Hepatic stellate cell (primary cell): ENCODE measurements at places on chromosomes 7 and 10.

- DNase-seq: no peak
These were observed 36.5 kb upstream of the MALRD1 start for GRCh38 chr10:19012111-19012510.

- peak; percentile 77 for DNase-seq
These were observed 28.3 kb downstream of the STMP1 start for GRCh38 chr7:135690566-135690965.

DNA sequence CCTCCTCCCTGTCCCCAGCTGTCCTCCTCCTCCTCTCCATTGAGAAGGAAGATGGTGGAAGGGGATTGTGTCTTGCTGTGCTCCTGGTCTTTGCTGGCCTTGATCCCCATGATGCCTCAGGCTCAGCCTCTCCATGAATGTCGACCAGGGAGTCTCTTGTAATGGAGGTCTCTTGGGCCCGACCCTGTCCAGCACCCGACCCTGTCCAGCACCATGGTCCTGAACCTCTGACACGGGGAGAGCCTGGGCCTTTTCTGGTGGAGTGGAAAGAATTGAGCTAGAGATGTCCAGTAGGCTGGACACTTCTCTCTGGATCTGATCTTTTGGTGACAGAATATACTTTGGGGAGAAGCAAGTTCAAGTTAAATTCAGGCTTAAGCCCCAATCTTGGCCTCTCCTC is 42.3 kb upstream of the HMX3 start:
- DNase-seq: no peak

DNA sequence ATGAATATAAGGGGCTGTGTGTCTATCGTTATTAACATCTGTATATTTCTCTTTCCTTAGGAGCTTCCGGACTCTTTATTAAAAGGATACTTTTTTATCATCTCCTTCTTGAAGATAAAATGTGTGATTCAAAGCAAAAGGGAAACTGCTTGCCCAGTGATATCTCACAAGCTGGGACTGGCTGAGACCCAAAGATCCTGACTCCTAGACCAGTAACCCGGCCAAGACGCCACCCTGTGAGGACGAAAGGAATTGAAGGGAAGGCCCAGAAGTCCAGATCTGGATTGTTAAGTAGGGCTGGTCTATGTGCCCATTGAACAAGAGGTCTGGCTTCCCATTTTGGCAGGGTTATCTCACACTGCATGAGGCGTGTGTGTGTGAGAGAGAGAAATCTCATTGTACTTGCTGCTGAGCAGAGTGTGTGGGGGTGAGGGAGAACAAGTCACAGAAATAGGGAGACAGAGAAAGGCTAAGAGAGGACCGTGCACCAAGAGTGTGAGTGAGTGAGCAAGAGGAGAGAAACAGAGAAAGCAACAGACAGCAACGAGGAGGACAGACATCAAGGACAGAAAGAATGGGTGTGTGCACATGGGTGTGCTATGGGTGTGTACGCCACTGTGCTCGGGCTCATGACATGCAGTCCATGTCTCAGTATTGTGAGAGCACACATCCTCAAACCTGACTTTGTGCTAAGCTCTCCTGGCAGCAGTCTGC is 75.4 kb downstream of the PLXNA4 start:
- peak; percentile 57 for DNase-seq

GRCh38 chr10:75461672-75462649 is 30.5 kb downstream of the LRMDA start:
- DNase-seq: no peak

- DNase-seq: no peak
These were observed 111.1 kb downstream of the RNF216 start for GRCh38 chr7:5670183-5670935.

- DNase-seq: no peak
These were observed 114.5 kb downstream of the PON1 start for GRCh38 chr7:95209788-95210187.

DNA sequence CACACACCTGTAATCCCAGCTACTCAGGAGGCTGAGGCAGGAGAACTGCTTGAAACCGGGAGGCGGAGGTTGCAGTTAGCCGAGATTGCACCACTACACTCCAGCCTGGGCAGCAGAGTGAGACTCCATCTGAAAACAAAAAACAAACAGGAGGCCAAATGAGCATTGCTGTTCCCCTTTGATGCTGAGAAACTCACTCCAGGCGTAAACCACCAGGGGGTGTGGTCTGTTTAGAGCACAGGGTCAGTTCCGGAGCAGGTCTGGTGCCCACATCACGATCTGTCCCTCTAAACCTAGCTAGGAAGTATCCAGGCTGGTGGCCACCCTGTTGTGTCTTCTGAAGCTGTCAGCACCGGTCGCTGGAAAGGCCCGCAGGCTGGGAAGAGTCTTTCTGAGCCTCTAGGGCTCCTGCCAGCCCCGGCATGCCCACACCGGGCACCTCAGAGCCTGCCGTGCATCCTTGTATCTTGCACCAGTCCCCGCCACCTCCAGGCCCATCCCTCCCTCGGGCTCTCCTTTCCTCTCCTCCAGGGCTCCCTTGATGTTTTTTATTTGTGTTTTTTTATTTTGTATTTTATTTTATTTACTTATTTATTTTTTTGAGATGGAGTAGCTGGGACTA is 66.3 kb upstream of the SH2B2 start:
- DNase-seq: no peak

- no peak for DNase-seq
These were observed 189.7 kb downstream of the THSD7A start for GRCh38 chr7:11642276-11642675.

DNA sequence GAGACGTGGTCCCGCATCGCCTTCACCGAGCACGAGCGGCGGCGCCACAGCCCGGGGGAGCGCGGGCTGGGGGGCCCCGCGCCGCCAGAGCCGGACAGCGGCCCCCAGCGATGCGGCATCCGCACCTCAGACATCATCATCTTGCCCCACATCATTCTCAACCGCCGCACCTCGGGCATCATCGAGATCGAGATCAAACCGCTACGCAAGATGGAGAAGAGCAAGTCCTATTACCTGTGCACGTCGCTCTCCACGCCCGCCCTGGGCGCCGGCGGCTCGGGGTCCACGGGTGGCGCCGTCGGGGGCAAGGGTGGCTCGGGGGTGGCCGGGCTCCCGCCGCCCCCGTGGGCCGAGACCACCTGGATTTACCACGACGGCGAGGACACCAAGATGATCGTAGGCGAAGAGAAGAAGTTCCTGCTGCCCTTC is 737 bp downstream of the CNNM2 start:
- no peak for DNase-seq

DNA sequence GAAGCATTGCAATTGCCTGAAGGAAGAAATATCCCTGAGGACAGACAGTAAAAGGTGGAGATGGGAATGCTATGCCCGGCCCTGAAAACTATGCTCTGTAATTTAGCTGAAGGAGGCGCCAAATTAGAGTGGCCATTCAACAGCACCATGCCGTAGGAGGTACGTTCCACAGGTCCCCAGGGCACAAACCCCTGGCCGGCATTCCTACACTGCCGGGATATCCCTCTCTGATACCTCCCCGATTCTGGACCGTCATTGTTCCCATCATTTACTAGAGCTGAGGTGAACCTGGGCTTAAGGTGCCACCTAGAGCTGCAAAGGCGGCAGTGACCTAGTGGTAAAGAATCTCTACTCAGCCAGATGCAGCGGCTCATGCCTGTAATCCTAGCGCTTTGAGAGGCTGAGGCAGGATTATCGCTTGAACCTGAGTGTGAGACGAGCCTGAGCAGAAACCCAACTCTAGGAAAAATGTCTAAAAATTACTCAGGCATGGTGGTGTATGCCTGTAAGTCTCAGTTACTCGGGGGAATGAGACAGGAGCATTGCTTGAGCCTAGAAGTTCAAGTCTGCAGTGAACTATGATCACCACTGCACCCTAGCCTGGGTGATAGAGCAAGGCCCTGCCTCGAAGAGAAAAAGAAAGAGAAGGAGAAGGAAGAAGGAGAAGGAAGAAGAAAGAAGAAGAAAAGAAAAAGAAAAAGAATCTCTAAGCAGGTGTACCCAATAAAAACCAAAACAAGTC is 53.0 kb upstream of the TNKS2 start:
- DNase-seq: no peak

DNA sequence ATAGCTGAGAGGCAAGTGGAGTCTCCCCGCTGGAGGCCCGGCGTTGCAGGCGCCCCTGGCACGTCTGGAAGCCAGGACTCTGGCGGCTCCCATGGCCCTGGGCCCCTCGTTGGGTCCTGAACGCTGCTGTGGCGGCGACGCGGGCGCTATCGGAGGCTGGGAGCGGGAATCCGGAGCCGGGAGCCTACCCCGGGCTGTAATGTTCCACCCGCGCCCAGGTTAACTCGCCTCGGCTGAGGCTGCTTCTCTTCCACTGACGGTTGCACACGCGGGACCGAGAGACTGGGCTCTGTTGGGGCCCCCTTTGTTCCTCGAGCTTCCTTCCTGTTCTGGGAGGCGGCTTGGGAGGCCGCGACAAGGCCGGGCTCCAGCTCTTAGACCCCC is 1.3 kb upstream of the HOXA5 start:
- no peak for DNase-seq

DNA sequence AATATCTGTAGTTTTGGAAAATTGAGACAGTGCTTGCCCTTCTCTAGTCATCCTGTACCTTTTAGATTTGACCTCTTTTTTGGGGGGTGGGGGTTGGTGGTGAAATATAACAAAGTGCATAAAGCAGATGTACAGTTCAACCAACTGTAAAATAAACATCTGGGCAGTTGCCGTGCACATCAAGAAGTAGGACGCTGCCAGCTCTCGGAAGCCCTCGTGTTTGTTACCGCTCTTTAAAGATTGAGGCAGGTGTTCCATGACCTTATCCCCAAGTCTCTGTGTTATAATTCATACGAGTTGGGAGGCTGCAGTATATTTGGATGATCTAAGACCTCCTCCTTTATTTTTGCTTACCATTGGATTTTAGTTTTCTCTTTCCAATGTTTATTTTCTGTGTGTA is 55.1 kb downstream of the SDK1 start:
- DNase-seq: no peak

- DNase-seq: no peak
These were observed 7.2 kb downstream of the C10orf90 start for GRCh38 chr10:126663328-126663727.

GRCh38 chr10:114767986-114768821 is 53.4 kb upstream of the FHIP2A start:
- DNase-seq: no peak

- no peak for DNase-seq
These were observed 46.5 kb upstream of the PTN start for GRCh38 chr7:137390076-137390475.

DNA sequence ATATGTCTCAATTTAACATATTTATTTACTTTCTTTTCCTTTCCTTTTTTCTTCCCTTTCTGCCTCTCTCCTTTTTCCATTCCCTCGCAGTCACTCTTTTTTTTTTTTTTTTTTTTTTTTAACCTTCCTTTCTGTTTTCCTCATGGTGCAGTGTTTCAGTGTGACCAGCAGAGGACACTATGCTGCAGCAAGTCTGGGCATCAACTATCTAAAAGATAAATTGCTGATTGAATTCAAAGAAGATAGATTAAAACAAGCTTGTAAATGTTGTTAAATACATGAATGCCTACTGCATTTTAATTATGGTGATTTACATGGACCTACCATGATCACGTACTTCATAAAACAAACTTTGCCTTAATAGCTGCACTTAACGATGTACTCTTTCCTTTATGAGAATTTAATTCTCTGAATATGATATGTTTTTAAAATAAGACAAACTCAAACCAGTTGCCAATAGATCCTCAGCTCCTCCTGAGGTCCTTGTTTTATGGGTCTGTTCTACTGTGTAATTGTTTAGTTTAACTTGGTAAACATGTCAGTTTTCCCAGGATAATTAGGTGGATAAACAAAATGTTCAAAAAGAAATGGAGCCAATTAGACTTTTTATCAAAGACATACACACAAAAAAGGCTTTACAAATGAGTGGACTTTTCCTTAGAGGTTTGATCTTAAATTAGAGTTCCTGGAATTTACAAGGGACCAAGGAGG is 101.0 kb upstream of the AGR3 start:
- no peak for DNase-seq

GRCh38 chr10:31930023-31930751 is 1.6 kb upstream of the ARHGAP12 start:
- no peak for DNase-seq

- DNase-seq: no peak
These were observed 47.5 kb downstream of the FAM53B start for GRCh38 chr10:124696446-124697392.

- DNase-seq: no peak
These were observed 201.3 kb downstream of the MYOF start for GRCh38 chr10:93280699-93281366.

DNA sequence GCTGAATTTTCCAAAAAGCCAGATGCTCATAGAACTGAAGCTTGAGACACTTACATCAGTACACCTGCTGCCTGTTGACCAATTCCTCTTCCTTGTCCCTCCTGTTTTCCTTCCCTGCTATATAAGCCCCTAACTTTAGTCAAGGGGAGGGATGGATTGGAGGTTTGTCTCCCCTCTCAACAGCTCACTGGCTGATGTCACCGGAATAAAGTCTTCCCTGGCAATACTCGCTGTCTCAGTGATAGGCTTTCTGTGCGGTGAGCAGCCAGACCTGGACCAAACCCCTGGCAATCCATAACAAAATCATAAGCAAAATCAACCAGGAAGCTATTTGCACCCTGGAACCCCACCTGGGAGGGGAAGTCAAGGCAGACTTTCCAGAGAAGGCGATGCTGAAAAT is 929 bp upstream of the IRF5 start:
- DNase-seq: no peak

DNA sequence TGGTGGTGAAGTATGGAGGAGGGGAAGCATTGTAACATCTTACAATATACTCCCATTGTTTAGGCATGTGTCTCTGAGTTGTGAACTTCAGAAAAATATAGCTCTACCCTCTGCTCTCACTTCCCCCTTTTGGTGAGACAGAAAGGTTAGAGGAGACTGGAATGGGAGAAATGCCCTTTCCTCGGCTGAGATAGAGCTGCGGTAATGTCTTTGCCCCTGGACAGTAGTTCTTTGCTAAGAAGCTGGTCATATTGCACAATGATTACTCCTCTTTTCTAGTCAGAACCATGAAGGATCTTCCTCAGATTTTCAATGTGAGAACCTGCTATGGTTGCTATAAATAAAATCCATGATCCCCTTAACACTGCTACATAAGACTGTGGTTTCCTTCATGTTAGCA is 171.0 kb downstream of the SEM1 start:
- DNase-seq: no peak

GRCh38 chr10:69885379-69886013 is 83.8 kb downstream of the COL13A1 start:
- peak; percentile 70 for DNase-seq

GRCh38 chr10:21497177-21497807 is 28.2 kb downstream of the SKIDA1 start:
- DNase-seq: peak; percentile 81

GRCh38 chr7:27739301-27739908 is 557 bp upstream of the TAX1BP1 start:
- peak; percentile 35 for DNase-seq

DNA sequence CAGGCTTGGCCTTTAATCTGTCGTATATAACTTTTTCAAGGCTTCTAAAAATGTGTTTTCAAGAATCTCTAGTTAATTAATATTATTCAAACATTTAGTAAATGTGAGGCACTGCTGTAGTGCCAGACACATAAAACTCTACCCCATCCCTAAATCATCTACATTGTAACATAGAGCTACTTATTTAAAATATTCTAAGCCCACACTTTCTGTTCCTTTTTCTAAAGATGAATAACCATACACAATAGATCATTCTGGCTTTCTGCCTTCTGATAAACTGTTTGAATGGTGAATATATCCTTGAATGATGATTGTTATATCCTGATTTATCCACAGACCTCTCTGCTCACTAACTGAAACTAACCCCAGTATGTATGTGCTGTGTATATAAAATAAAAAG is 41.4 kb downstream of the BRAF start:
- no peak for DNase-seq

- no peak for DNase-seq
These were observed 849 bp downstream of the LRRN3 start for GRCh38 chr7:111091593-111092358.

- DNase-seq: no peak
These were observed 310.9 kb downstream of the CCDC3 start for GRCh38 chr10:12690525-12691126.
